ENCODE measurements at places on chromosomes 16 and 17. TPM values are rescaled to one million over a fixed set of nuclear protein-coding genes. Genes with fewer than 3 reads are reported as not detected.

- no peak for DNase-seq
Observed at GRCh38 chr16:11309895-11310633, 28.9 kb upstream of the PRM1 start.

- DNase-seq: no peak
Observed at GRCh38 chr16:67388591-67388990, 4.7 kb downstream of the TPPP3 start.

- DNase-seq: no peak
Observed at GRCh38 chr16:64380751-64381150, 741.1 kb downstream of the CDH11 start.

DNA sequence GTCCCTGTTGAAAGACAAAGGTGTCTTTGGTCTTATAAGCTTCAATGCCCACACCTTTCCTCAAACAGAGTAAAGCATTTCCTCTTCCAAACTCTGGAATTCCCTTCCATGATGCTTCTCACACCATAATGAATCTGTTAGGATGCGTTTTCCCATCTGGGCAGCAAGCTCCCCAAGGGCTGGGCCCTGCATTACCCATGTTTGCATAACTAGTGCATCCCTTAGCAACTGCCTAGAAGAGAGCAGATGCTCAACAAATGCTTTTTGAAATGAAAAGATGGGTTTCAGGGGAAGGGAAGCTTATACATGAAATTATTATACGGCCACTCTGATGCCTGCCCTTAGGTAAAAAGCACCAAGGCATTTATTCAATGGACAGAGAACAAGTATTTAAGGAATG lies 124.5 kb upstream of the CCL2 start:
- DNase-seq: no peak

- DNase-seq: no peak
Observed at GRCh38 chr17:8161289-8162232, 1.2 kb downstream of the VAMP2 start.

GRCh38 chr16:4649744-4650442 lies 25.3 kb downstream of the MGRN1 start:
- no peak for DNase-seq

The KRTAP9-9 gene
- total RNA-seq: not detected

GRCh38 chr17:68210570-68211315 lies 37.1 kb upstream of the AMZ2 start:
- DNase-seq: no peak

DNA sequence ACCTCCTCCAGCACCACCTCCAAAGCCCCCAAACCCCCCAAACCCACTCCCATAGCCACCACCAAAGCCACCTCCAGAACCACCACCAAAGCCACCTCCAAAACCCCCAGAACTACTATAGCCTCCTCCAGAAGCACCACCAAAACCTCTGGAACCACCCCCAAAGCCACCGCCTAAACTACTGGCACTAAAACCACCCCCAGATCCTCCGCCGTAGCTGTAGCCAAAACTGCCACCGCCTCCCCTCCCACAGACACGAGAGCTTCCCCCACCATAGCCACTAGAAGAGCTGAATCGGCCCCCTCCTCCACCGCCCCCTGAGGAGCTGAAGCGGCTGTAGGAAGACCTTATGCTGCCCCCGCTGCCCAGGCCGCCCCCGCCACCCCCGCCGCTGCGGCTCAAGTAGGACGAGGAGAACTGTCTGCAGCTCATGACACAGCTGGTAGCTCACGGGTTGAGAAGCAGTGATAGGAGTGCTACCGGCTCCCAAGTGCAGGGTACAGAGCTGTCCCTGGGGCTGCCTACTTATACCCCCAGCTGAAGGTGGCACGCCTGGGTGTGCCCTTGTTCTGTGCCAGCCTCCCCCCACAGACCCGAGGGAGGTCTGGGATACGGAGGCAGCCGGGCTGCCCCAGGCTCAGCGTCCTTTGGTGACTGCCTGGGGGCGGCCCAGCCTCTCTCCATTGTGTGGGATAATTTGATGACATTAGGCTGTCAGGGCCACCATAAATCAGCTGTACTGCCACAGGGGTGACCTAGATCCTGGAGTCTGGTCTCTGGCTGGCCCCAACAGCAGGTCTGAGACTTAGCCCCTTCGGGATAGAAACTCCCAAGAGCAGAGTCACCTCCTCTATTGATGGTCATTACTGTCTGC lies at the start of gene KRT9:
TSS of gene KRT9 (minus strand) at position 499 of the 874 bp plus-strand sequence. CDS start at position 432, 67 bp downstream.
- DNase-seq: no peak

DNA sequence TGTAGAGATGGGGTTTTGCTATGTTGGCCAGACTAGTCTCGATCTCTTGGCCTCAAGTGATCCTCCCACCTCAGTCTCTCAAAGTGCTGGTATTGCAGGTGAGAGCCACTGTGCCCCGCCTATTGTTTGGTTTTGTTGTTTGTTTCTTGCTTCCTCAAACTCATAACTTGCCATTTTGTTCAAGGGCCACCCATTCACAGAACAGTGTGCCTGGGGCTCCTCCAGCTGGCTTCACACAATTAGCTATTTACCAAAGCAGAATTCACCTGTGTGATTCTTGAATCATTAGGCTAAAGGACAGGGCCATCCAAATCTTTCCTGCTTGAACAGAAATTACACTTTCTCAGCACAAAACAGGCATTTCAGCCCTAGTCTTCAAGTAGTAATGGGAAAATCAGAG lies 7.2 kb downstream of the ABHD15 start:
- no peak for DNase-seq

- no peak for DNase-seq
Observed at GRCh38 chr17:6959700-6960099, 36.1 kb upstream of the ALOX12 start.

DNA sequence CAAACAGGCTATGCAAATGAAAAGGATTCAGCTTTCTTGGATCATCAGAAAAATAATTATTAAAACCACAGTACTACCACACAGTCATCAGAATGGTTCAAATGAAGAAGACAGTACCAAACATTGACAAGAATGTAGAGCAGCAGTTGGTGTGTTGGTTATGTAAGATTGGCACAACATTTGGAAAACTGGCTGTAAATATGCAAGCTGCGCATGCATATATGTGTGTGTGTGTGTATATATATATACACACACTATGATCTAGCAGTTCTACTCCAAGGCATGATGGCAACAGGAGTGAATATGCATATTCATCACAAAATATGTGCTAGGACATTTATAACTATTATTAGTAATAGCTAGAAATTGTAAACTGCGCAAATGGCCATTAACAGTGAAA lies 34.4 kb upstream of the PHAF1 start:
- DNase-seq: no peak

GRCh38 chr16:90057738-90058173 lies 19.4 kb downstream of the PRDM7 start:
- DNase-seq: no peak

The TCAP gene
- not detected for total RNA-seq

The ULK2 gene
- 18.9 TPM for total RNA-seq

The ZNF423 gene
- 9.7 TPM for total RNA-seq

The CCDC154 gene
- total RNA-seq: 0.19 TPM

The C1QL1 gene
- total RNA-seq: not detected

DNA sequence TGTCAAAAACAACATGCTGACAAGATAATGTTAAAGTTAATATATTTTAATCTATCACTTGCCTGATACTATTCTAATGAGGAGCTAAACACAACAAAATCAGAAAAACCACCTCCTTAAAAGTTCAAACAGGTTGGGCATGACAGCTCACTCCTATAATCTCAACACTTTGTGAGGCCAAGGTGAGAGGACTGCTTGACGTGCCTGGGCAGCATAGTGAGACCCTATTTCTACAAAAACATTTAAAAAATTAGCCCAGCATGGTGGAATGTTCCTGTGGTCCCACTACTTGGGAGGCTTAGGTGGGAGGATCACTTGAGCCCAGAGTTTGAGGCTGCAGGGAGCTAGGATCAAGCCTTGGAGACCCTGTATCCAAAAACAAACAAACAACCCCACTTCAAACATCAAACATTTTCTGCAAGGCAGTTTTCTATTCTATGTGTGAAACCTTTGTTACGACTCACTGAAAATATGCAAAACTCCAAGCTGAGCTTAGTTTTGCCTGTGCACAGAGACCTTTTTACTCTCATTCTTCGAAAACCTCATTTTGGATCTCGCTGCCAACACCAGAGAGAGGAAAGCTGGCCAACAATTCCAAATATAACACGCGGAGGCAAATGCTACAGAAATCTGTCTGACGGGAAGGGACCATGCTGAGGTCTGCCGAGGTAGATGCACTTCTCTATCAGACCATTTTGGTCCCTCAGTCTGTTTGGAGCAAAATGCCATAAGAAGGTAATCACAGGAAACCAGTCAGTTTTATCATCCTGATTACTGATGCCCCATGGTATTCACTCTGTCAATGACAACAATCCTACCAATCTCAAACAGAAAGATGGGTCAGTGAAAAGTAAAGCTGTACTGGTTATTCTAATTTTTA lies 6.2 kb downstream of the PHF12 start:
- no peak for DNase-seq

The TERB1 gene
- not detected for total RNA-seq

DNA sequence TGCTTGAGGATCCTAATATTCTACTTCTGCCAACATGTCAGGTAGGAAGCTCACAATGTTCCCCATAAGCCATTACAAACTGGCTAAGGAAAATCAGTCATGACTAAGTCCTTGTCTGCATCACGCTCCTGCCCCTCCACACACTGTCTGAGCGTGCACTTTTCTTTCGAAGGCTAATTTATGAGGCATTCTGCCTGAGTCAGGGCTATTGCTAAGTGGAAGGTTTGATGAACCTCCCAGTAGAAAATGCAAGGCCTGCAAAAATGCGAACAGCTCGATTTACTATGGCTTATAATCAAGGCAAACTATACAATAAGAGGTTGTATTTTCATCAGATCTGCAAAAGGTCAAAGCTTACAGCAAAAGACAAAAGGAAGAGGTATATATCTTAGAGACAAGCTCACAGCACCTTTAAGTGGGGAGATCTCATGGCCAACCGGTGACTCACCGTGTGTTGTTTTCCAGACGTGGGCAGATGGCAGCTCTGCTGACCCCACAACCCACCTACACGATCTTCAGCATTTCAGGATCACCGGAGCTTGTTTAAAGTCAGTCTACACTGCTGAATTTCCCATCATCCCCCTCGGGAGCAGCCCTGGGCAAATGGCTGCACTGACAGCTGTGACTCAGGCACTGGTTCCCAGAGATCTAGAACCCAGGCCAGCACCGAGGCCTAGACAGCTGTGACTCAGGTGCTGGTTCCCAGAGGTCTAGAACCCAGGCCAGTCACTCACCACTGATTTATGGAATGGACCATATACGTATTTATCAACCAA lies 26.1 kb downstream of the MEAK7 start:
- DNase-seq: no peak

GRCh38 chr17:2449486-2449885 lies 48.6 kb upstream of the MNT start:
- no peak for DNase-seq

- DNase-seq: no peak
Observed at GRCh38 chr17:56109836-56110235, 43.4 kb upstream of the ANKFN1 start.

DNA sequence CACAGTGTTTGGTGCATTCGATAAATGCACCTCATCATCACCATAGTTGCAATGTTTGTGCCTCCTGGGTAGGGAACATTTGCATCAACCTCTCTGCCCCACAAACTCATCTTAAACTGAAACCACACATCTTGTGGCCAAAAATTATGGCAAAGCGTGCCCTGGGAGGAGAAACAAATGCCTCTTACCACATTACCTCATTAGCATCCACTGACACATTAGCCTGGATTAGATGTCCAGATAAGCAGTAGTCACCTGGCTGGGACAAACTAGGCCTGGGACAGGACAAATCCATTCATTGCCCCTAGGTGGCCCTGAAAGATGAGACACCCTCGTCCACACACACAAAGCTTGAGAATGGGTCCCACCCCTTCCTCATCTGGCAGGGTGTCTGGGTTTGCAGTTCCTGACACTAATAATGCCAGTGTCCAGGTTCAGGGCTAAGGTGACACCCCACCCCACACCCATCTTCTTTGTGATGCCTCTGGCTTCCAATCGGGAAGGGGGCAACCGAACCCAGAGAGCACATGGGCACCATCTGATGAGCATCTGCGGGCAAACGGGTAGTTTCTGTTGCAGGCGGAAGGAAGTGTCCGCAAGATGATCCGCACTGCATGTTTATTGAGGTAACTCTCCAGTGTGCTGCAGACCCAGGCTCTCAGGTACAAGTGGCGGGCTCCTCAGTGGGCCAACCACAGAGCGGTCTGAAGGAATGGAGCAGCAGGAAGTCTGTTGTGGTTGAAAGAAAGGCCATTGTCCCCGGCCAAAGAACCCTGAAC lies 8.6 kb downstream of the XYLT1 start:
- DNase-seq: no peak

DNA sequence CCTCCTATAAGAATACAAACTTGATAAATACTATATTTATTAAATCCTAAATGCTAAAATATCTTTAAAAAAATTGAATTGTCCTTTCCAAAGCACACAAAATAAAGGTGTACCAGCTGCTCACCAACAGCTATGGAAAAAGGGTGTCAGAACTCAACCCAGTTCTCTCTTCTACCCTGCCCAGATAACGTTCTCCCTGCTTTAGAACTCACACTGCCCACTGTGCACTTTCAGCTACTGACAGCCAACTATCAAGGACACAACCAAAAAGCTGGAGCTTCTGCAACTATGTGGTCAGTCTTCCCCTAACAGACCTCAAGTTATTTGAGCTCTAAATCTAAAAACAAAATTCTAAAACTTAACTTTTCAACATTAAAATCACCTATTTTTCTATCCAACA lies 13.7 kb downstream of the AP1G1 start:
- no peak for DNase-seq

The QPRT gene
- 27.1 TPM for total RNA-seq

DNA sequence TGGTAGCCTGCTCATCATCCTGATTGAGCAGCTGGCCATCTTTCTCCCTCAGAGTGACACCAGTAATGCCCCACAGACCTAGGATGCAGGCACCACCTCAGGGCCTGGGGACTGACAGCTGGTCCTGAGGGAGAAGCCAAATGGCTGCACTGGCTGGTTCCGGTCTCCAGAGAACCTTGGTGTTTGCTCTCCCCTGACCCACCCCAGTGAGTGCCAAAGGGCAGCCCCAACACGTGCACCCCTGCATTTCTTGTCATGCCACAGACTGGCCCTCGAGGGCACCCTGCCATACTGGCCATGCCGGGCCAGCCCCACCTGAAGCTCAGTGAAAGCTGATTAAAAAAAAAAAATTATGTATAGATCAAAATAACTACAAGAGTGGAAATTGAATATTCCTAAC lies 100.5 kb downstream of the WNT3 start:
- DNase-seq: no peak

GRCh38 chr16:51243936-51244436 lies 92.9 kb upstream of the SALL1 start:
- no peak for DNase-seq

GRCh38 chr16:23434380-23434779 lies 18.6 kb downstream of the COG7 start:
- no peak for DNase-seq

Measured in omental fat pad (tissue), 4 donors.